ENCODE measurements at places on chromosomes 5 and 9.

DNA sequence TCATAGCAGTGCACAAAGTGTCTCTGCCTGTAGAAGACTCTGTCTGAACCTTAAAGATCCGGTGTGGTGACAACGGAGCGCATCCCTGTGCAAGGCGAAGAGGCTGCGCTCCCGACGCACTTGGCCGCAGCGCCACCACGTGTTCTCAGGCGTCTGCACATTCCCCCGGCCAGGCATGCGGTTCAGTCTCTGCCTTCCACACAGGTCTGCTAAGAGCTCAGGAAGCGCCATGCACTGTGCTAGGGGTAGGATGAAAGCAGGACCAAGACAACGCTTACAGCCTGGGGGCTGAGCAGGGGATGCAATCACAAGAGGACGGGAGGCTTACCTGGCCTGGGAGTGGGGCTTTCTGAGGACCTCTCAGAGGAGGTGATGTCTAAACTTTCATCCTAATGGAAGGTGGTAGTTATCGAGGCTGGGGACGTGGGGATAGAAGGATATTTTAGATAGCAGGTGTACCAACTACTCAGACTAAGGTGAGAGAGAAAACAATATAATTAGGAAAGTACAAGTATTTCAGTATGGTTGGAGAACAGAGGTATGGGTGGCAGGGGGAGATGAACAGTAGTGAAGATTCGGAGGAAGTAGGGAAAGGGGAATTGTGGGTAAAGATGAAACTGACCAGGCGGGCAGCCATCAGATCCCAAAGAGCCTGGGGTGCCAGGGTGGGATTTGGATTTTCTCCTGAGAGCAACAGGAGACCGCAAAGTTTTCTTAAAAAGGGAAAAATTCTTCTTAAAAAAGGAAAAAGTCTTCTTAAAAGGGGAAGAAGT, 13.3 kb downstream of the CAPSL start:
- DNase-seq: peak; percentile 25

DNA sequence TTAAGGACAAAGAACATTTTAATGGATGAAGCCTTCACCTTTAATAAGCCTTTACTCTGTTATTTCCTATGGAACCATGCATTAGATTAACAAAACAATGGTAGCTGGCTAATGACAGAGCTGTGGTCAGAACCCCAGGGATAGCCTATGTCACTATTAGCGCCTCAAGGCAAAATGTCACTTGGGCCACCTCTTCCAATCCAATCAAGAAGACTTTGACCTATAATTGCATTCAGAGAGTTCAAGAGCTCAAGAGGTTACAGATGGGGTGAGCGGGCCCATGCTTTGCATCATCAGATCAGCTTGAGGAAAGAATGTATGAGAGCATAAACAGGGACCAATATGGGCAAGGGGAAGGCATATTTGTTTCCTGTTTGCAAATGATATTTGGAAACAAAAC, 425.1 kb downstream of the ARHGEF28 start:
- no peak for DNase-seq

GRCh38 chr5:162496100-162496808, 428.7 kb downstream of the GABRG2 start:
- DNase-seq: no peak

DNA sequence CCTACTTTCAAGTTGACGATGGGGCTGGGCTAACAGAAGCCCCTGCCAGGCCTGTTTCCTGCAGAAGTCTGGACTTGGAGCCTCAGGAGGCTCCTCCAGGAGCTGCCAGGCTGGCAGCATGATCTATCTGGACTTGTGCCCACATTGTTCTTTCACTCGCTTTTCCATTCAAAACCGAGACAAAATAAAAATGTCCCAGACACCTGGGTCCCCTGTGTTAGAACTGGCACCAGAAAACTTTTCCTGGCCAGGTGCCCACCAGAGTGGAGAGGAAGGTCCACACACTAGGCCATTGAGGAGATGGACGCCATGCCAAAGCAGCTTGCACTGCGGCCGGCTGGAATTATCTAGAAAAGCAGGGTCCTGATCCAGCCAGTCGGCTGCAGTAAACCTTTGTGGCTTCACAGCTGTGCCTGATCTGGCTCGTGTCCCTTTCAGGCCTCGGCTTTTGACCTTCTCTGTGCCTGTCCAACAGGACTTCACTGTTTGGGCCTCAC, 78.2 kb downstream of the GCNT1 start:
- DNase-seq: no peak

GRCh38 chr9:122314165-122314564, 49.5 kb downstream of the MRRF start:
- no peak for DNase-seq

DNA sequence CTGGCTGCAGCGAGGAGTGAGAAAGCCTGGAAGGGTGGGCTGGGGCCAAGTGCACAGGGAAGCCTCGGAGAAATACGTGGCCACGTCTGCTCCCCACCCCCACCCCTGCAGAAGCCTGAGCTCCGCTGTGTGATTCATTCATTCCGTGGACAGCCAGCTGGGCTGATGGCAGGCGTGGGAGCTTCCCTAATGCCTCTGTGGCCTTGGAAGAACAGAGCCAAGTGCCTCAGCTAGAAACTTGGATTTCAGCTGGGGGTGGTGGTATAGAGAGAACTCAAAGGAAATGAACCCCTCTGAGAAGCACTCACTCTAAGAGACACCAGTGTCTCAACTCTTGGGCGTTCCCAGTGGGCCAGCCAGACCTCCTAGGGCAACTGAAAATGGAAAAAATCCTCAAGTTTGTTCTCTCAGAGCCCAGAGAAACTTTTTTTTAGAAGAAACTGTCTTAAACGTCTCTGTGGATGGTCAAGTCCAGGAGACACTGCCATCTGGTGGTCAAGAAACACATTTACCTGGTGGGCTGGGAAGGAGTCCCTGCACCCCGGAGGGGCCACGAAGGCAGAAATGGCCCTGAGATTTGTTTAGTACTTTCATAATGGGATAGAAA, 18.0 kb downstream of the ATOX1 start:
- DNase-seq: peak; percentile 62

GRCh38 chr5:80185095-80185494, 70.8 kb downstream of the SERINC5 start:
- DNase-seq: no peak

- DNase-seq: no peak
Measured at GRCh38 chr9:16485575-16486321, 384.7 kb downstream of the BNC2 start.

GRCh38 chr9:82582693-82583092, 480.2 kb downstream of the RASEF start:
- DNase-seq: no peak

GRCh38 chr5:111214052-111214742, 10.0 kb upstream of the CAMK4 start:
- no peak for DNase-seq

DNA sequence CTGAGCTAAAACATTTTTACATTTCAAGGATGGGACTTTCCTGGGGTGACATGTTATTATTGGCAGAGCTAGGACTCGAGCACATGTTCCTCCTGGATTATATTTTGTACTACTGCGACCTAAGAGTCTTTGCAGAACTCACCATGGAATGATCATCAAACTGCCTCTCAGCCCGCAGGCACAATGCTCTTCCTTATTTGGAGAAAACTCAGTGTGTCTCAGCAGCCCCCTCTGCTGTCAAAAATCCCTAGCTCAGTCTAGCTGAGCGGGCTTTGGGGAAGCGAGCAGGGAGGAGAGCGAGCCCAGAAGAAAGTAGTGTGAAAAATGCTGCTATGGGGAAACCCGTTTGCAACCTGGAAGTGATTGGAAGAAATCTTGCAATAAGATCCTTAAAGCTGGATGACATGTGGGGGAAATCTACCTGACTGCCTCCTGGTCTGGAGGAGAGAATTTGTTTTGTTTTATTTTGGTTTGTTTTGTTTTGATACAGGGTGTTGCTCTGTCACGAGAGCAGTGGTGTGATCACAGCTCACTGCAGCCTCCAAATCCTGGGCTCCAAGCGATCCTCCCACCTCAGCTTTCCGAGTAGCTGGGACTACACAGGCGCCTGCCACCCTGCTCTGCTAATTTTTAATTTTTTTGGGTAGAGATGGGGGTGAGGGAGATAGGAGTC, 89.9 kb upstream of the CLINT1 start:
- peak; percentile 51 for DNase-seq

DNA sequence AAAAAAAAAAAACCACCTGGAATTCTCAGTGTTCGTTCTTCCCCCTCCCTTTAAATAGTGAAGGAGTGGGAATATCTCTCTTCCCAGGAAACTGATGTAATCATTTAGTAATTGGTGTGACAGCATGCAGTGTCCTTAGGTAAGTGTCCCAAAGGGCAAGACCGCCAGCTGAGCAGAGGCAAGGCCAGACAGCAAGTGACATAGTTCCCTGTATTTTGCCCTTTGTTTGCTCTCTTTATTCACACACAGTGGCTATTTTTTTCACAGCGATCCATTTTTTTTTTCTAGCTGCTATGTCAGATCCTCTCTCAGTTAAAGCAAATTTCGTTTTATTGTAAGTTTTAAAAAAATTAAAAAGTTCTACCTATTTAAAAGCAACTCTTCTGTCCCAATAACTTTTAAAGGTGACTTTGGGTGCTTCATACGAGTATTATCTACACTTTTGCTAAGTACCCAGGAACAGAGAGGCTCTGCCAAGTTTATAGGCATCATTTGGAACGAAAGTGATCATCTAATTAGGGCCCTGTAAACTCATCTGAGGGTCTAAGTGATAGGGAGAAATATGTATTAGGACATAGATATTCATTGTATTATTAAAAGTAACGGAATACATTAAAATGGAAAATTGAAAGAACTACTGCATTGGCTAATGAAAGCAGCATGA, 98.2 kb upstream of the ALDH1A1 start:
- no peak for DNase-seq

DNA sequence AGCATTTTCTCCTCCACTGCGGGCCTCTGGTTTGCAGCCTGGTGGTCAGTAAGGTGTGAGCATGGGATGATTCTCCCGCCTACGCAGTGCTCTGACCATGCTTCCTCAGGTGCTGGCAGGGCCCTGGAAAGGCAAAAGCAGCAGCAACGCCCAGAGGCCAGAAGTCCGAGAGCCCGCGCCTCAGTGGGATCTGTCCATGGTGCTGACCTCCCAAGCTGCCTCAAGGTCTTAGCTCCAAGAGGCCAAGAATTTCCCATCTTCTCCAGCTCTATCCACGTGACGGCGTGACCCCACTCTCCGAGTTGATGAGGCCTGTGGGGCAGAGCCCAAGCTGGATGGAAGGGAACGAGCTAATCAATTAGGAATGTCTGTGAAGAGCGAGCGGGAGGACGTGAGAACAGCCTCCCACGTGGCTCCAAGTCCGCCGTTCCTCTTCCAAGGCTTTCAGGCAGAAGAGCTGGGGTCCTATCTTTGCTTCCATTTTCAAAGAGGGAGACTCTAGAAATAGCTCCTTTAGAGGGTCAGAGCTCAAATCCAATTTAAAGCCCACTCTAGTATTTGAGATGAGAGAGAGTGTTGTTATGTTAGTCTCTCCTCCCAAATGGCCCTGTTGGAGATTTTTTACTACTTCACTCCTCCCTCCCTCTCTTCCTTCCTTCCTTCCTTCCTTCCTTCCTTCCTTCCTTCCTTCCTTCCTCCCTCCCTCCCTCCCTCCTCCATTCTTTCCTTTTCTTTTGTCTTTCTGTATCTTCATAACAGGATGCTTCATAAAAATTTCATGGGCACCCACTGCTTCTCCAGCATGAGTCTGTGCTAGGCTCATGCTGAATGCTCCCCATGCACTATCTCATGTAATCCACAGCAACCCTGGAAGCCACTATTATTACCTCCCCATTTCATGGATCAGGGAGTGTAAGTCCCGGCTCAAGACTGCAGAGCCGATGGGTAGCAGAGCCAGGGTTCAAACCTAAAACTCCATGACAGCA, 69.3 kb downstream of the OLFM1 start:
- DNase-seq: peak; percentile 63

- no peak for DNase-seq
Measured at GRCh38 chr9:19231126-19231903, 822 bp downstream of the DENND4C start.

DNA sequence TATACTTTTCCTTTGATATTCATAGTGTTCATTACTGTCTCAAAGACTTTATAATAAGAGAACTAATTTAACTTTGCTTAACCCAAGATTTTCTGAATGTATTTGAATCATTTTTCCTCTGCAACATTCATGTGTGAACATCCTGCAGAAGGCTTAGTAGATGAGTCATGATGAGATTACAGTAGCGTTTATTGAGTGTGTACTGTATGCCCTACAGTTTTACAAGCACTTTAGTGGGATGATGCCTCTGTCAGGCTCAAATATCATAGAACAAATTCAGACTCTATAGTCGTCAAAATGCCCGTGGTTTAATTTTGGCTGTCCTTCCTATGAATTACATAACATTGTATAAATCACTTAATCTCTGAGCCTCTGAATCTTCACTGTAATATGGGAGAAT, 41.2 kb downstream of the FYB1 start:
- DNase-seq: peak; percentile 51

DNA sequence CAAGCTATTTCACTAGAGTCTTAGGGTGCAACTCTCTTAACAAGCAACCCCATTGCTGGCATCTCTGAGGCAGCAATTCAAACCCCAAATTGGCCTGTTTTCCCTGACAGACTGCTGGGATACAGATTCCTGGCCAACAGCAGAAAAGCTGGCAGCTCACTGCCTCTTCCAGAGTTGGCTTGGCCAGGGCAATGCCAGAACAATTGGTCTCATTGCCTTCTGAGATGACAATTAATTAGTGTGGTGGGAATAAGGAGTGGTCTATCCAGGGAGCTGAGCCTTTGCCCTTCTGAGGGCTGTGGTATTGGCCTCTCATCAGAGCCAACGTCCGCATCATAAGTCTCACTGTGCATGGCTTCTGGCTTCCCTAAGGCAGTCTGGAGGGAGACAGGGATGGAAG, 183.2 kb downstream of the GNAQ start:
- peak; percentile 55 for DNase-seq

DNA sequence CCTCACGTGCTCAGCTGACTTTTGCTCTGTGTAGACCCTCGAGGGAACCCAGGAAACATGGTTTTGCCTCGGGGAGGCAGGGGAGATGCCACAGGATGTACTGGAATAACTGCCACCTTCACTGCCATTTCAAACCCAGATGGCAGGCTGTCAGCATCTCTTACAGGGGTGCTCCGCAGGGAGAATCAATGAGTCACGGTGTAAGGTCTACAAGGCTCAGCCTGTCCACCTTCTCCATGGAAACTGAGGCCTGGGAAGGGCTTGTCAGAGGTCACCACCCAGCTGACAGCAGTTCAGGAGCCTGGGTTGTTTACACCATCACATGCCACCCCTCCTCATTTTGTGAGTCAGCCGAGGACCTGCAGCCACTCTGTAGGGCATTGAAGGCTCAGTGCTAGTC, 30.8 kb downstream of the DAB2IP start:
- DNase-seq: no peak

GRCh38 chr9:127419348-127419747, 4.8 kb upstream of the ZNF79 start:
- DNase-seq: no peak

- no peak for DNase-seq
Measured at GRCh38 chr5:87076931-87077330, 190.8 kb upstream of the RASA1 start.

GRCh38 chr9:4662989-4663792, 1.1 kb downstream of the PLPP6 start:
- DNase-seq: no peak

- peak; percentile 13 for DNase-seq
Measured at GRCh38 chr5:74895906-74896305, 29.7 kb upstream of the FAM169A start.

All from COLO829 (cell line).